Hindlimb muscle (tissue), 1 donor: ENCODE measurements at places on chromosomes 6 and 20.

DNA sequence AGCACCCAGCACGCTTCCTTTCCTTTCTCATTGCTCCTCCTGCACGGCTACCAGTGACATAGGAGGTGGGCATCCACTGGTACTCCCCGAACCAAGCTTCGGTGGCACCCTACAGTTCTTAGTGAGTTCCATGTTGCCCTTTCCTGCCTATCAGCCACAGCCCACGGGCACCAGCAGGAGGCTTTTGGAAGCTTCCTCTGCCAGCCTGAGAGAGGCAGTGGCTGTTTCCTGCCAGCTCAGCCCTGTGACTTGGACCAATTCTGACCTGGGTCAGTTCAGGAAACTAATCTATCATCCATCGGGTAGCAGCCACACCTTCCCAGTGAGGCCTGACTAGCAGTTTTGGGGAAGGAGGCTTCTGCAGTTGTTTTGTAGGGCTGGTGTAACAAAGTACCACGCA lies 176.4 kb upstream of the UST start:
- DNase-seq = no peak

- peak; percentile 59 for DNase-seq
These were observed 8.5 kb downstream of the TMEM242 start for GRCh38 chr6:157314705-157315321.

GRCh38 chr20:58492795-58493524 lies 22.2 kb downstream of the APCDD1L start:
- DNase-seq = no peak

DNA sequence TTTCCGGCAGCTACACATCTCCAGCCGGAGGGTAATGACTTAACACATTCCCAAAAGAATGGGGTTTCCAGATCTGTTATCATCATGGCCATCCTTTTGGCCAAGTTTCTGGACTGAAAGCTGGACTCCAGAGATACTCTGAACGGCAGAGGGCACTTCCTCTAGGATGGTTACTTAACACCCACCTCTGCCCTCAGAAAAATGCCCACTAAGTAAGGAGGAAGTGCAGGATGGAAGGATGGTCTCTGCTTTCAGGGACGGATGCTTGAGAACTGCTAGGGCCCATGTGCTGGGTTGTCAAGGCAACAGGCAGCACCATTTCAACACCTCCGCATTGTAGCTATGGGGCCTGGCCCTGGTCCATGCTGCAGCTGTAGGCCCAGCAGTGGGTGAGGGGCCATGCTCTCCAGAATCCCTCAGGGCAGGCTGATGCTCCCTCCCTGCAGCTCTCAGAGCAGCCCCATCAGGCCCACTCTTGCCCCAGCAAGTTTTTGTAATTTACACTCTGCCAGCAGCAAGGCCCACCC lies 16.5 kb upstream of the TGM3 start:
- no peak for DNase-seq

DNA sequence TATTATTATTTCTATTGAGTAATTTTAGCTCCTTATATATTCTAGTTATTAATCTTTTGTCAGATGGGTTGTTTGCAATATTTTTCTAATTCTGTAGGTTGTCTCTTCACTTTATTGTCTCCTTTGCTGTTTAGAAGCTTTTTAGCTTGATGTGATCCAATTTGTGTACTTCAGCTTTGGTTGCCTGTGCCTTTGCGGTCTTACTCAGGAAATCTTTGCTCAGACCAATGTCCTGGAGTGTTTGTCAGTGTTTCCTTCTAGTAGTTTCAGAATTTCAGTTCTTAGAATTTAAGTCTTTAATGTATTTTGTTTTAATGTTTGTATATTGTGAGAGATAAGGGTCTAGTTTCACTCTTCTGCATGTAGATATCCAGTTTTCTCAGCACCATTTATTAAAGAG lies 916.0 kb upstream of the EYS start:
- DNase-seq = no peak

DNA sequence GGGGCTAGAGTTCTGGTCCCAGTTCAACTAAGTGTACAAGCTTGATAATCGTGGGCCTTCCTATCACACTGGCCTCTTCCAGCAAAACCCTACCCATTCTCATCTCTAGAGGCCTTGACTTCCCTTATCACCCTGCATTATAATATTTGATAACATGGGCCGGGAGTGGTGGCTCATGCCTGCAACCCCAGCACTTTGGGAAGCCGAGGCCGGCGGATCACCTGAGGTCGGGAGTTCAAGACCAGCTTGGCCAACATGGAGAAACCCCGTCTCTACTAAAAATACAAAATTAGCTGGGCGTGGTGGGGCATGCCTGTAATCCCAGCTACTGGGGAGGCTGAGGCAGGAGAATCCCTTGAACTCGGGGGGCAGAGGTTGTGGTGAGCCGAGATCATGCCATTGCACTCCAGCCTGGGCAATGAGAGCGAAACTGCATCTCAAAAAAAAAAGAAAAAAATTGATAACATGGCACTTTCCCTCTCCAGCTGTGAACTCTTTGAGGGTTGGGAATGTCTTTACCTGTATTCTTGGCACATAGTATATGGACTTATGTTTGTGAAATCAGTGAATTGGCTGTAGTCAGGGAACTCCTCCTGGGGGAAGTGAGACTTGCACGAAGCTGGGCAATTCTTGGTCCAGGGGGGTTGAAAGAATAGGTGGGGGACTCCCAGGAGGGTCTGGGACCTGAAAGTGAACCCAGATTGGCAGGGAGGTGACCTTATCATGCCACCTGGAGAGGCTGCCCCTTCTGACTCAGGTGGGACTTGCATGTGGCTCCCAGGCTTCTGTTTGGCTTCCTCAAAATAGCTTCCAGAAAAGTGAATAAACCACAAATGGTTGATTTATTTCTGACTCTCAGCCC lies 915 bp upstream of the C6orf47 start:
- no peak for DNase-seq

DNA sequence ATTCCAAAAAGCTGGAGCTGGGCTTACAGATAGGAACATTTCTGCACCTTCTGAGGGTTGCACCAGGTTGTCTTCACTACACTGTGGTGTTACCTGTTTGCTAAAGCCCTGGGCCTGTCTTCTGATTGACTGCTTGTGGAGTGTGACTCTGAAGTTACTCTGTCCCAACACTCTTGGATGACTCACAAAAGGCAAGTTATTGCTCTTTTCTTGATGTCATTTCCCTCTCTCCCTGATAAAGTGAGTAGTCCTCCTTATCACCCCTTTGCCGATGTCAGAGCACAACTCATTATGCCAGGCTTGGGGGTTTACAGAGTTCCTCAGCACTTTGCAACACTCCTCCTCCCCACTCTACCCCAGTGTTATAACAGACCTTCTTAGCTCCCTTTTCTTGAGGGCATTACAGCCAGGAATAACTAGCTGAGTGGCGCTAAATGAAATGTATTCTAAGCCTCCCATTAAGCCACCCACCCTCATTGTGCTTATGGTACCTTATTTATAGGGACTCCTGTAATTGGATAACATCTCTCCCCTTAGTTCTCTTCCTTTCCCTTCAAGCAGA lies 36.1 kb upstream of the NKX2-4 start:
- DNase-seq = no peak

GRCh38 chr6:37136821-37137200 lies 33.1 kb upstream of the PIM1 start:
- DNase-seq = no peak

DNA sequence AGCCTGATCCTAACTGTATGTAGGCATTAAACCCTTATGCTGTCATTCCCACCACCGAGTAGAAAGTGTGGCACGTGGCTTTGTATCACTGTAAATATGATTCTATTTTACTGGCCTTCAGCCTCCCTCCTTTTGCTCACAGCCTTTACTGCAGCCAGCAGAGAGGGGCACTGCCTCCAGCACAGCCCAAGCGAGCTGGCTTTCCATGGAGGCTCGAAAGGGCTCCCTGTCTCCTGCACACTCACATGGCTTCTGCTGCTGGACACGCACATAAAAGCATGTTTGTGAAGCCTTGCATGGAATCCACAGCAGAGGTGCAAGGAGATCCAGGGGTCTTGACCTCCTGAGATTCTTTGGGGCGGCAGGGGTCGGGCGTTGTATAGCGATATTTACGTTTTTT lies 51.3 kb downstream of the RNASET2 start:
- no peak for DNase-seq

- no peak for DNase-seq
These were observed 110.9 kb downstream of the SMLR1 start for GRCh38 chr6:130937942-130938604.

- DNase-seq = no peak
These were observed 4.1 kb upstream of the PREX1 start for GRCh38 chr20:48831718-48832404.

GRCh38 chr20:37209661-37210314 lies 30.4 kb upstream of the MROH8 start:
- no peak for DNase-seq

DNA sequence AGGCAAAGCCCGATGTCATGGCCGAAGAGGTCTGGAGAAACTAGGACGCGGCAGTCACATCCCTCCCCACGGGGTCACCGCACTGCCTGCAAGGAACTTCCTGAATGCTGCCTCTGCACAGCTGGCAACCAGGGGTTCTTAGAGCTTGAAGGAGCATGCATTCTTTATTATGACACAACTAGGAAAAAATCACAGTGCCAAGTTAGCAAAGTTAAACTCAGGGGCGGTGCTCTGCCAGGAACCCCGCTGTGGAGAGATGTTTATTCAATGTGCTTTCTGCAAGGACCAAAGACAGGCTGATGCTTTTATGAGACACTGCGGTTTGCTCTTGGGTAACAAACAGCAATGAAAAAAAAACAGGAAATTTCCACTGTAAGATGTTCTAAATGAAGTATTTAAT lies 287.3 kb upstream of the FOXQ1 start:
- DNase-seq = peak; percentile 38

GRCh38 chr6:159978291-159979135 lies 9.6 kb downstream of the IGF2R start:
- no peak for DNase-seq

- no peak for DNase-seq
These were observed 684.3 kb downstream of the QKI start for GRCh38 chr6:164098857-164099267.

DNA sequence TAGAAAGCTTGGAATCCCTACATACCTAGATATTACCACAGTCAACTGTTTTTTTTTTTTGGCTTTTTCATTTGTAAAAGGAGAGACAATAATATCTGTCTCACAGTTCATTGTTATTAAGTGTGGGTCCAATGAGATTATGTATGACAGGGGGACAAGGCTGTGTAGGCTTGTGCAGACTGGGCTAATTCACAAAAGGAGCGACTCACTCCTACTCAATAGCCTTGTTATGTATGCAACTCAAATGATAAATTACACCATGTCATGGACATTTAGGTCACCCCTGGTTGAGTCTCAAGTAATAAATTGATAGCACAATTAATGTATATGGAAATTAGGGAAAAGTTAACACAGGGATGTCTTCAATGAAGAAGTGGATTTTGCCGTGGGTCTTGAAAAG lies 208.2 kb upstream of the MAP3K7 start:
- DNase-seq = no peak
